Vagina (tissue), 2 donors: ENCODE measurements at places on chromosomes 4 and X. TPM values are rescaled to one million over a fixed set of nuclear protein-coding genes. Genes with fewer than 3 reads are reported as not detected.

Gene P2RY8
- total RNA-seq: 0.74 TPM

Gene JCHAIN
- 2.7 TPM for total RNA-seq

Gene EDA
- total RNA-seq: 6.1 TPM

Gene HOPX
- total RNA-seq: 112 TPM

Gene PHOX2B
- total RNA-seq: 0.49 TPM

Gene GPM6B
- total RNA-seq: 15.7 TPM

Gene MAGEA11
- total RNA-seq: not detected

Gene ENPP6
- total RNA-seq: 0.98 TPM

Gene PRKG2
- total RNA-seq: 0.49 TPM

Gene MID2
- 25.5 TPM for total RNA-seq

Gene ZCCHC12
- 3.7 TPM for total RNA-seq

Gene HDAC6
- 67.8 TPM for total RNA-seq

Gene QRFPR
- total RNA-seq: not detected

Gene TMPRSS11B
- 40.8 TPM for total RNA-seq

Gene PNPLA4
- total RNA-seq: 8.6 TPM

Gene TLR7
- not detected for total RNA-seq

Gene ADGRL3
- total RNA-seq: 16.9 TPM

Gene SPACA5B
- not detected for total RNA-seq

Gene CT45A2
- not detected for total RNA-seq

Gene RTL3
- not detected for total RNA-seq

Gene DAPP1
- 22.6 TPM for total RNA-seq

Gene SPANXB1
- total RNA-seq: not detected

Gene OPN1LW
- total RNA-seq: not detected

Gene APBB2
- 68.8 TPM for total RNA-seq

Gene FAM9C
- not detected for total RNA-seq

Gene PPARGC1A
- total RNA-seq: 1.2 TPM

Gene PRDM8
- 15.0 TPM for total RNA-seq

Gene P2RY4
- total RNA-seq: not detected

Gene PNMA6A
- 1.2 TPM for total RNA-seq

Gene CFP
- 0.74 TPM for total RNA-seq

Gene RTL9
- not detected for total RNA-seq

Gene BEX2
- total RNA-seq: 7.4 TPM

Gene SLC9B1
- total RNA-seq: not detected

Gene PCDH19
- total RNA-seq: 3.4 TPM

Gene AKAP4
- not detected for total RNA-seq

Gene PHEX
- total RNA-seq: 0.49 TPM

Gene GPC4
- total RNA-seq: 7.6 TPM

Gene MRPL1
- total RNA-seq: 20.1 TPM

Gene SETD7
- total RNA-seq: 51.8 TPM

Gene ADAD1
- total RNA-seq: not detected

Gene PAK3
- 2.9 TPM for total RNA-seq

Gene PLAC8
- total RNA-seq: not detected

Gene ZDHHC15
- total RNA-seq: 3.4 TPM

Gene SPOCK3
- 0.74 TPM for total RNA-seq

Gene MEPE
- total RNA-seq: not detected

Gene ZNF157
- not detected for total RNA-seq
